Right lobe of liver (tissue), 6 donors: ENCODE measurements at places on chromosomes 16 and 17. TPM values are rescaled to one million over a fixed set of nuclear protein-coding genes. Genes with fewer than 3 reads are reported as not detected.

The NME3 gene
- total RNA-seq, result 17.9 TPM

The CLDN6 gene
- not detected for total RNA-seq

The SMURF2 gene
- total RNA-seq, result 4.7 TPM

The GPR179 gene
- total RNA-seq, result 0.22 TPM

The CNGB1 gene
- total RNA-seq, result not detected

GRCh38 chr17:38851434-38851833 lies 2.1 kb downstream of the RPL23 start:
- H3K27ac ChIP-seq, result no peak overlapping the region
- no peaks in the 10 kb centered on the region for H3K27me3 ChIP-seq
- H3K4me1 ChIP-seq, result no peaks in the 10 kb centered on the region
- H3K36me3 ChIP-seq, result peaks cover 24% of the 10 kb centered on the region
- DNase-seq, result no peak

GRCh38 chr17:44863061-44863918 lies 15.6 kb downstream of the HIGD1B start:
- DNase-seq, result no peak
- H3K27ac ChIP-seq, result no peak overlapping the region
- no peak overlapping the region for H3K4me3 ChIP-seq
- H3K36me3 ChIP-seq, result peaks cover 7% of the 10 kb centered on the region

GRCh38 chr17:10042589-10043244 lies 137.6 kb upstream of the RCVRN start:
- H3K36me3 ChIP-seq, result no peaks in the 10 kb centered on the region
- no peak overlapping the region for H3K27ac ChIP-seq
- H3K27me3 ChIP-seq, result no peaks in the 10 kb centered on the region
- no peak for DNase-seq
- no peak overlapping the region for H3K4me3 ChIP-seq

- no peak overlapping the region for H3K4me3 ChIP-seq
- H3K4me1 ChIP-seq, result no peaks in the 10 kb centered on the region
- H3K27ac ChIP-seq, result no peak overlapping the region
- H3K36me3 ChIP-seq, result no peaks in the 10 kb centered on the region
Observed at GRCh38 chr16:88282564-88283395, 100.0 kb upstream of the ZNF469 start.

DNA sequence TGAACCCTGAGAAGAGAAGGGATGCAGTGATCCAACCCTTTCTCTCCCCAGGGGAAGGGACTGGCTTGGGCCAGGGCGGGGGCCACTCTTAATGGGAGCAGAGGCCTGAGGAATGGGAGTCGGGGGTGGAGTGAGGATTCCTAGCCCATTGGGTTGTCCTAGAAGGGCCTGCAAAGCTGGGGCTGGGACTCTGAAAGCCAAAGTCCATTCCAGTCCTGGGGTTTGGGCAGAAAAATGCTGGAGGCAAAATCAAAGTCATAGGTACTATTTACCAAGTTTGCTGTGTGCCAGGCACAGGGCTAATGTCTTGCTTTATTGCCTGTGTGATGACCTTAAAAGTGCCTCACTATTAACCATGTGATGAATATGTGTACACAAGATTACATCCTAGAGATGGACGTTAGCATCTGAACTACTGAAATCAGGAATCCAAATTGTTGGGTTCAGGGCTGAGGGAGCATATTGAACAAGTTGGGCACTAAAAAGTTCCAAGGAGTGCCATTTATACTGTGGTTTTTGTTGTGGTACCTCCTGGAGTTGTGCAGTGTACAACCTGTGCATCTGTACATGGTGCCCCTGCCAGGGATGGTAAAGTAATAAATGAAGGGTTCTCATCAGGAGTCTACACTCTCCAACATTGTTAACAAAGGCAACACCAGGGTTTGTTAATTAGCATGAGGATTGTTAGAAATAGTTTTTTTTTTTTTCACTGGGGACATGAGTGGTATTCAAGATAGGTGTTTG lies 84.4 kb upstream of the NKD1 start:
- no peaks in the 10 kb centered on the region for H3K27me3 ChIP-seq
- H3K36me3 ChIP-seq, result no peaks in the 10 kb centered on the region
- H3K27ac ChIP-seq, result no peak overlapping the region
- DNase-seq, result peak; percentile 57
- H3K4me1 ChIP-seq, result no peaks in the 10 kb centered on the region

- no peak overlapping the region for H3K4me3 ChIP-seq
- no peaks in the 10 kb centered on the region for H3K36me3 ChIP-seq
- no peaks in the 10 kb centered on the region for H3K4me1 ChIP-seq
Observed at GRCh38 chr17:41064301-41064700, 1.4 kb downstream of the KRTAP2-4 start.
